Progenitor cell of endocrine pancreas (in vitro differentiated cells): ENCODE measurements at places on chromosomes 2 and 18.

GRCh38 chr2:8422450-8422800 is 259.4 kb upstream of the ID2 start:
- DNase-seq = no peak

DNA sequence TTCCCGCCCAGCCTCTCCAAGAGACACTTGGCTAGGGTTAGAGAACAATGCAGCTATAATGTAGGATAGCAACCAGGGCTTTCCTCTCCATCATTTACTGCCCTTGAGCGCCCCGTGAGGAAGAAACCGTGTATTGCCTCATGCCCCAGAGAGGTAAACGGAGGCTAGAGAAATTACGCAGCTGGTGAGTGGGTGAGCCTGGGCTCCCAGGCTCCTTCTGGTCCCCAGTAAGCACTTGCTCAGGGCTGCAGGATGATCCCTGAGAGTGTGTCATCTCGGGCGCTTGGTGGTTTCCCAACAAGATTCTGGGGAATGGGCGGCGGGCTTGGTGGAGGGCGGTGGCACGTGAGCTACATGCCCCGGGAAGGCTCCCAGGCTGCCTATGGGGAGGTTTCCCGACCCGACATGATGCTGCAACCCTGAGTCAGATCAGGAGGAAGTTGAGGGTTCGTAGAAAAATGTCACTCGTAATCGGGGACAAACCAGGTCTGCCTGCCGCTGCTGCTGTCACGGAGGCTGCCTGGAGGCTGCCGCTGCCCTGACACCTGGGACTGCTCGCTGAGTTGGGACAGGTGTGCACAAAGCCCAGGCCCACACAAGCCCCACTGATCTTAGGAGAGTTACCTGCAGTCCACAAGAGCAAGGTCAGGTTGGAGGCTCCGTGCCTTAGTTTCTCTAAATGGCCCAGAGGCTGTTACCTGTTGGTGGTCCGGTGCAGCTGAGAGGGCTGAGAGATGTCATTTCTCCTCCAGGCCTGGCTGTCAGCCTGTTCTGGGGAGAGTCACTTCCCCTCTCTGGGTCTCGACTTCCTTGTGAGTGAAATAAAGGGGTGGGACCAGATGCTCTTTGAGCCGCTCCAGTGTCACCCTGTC is at the start of gene GPR55:
GPR55 (minus strand) TSS at position 773 of the 872 bp plus-strand sequence. CDS start 14,280 bp downstream, outside the sequence.
- DNase-seq = no peak

DNA sequence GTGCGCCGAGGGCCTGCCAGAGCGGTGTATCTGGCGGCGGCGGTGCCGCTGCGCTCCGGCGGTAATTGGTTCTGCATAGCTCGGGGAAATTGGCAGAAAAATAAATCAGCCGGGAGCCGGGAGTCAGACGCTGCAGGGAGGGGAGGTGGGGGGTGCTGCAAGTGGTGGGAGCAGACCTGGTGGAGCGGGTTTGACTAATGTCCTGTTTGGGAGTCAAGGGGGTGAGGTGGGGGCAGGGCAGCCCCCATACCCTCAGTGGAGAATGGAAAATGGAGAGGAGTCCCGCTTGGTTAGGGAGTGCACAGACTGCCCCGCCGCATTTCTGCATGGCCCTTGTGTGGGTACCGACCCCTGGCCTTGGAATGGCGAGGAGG is 107.3 kb downstream of the DYSF start:
- DNase-seq = no peak

DNA sequence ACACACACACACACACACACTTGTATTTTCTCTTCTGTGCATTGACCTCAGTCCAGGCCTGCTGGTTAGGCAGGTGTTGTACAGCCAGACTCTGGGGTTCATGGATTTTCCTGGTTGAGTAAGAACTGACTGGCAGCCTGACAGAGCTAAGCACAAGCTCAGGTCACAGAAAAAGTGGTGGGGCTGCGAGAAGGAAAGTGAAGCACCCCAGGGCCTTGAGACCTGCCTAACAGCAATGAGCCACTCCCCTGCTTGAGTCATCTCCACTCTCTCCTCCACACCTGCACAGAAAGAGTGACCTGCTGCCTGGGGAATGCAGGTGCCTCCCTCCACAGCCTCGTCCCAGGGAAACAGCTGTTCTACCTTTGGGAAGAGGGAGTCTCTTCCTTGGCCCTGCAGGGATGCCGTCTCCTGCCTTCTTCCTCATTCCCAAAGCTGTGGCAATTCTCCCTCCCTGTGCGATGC is 91.4 kb upstream of the LGALSL start:
- DNase-seq = no peak
